Thymus (tissue), 14 donors: ENCODE measurements at places on chromosomes 2 and 18. TPM values are rescaled to one million over a fixed set of nuclear protein-coding genes. Genes with fewer than 3 reads are reported as not detected.
A peak's percentile ranks its signal among the peaks of the same experiment; 100 is the strongest.

The AKAIN1 gene
- polyA plus RNA-seq, result not detected

The AQP4 gene
- 0.27 TPM for polyA plus RNA-seq

The STON1 gene
- polyA plus RNA-seq, result 2.9 TPM

The LCLAT1 gene
- 5.0 TPM for polyA plus RNA-seq

The UNC80 gene
- polyA plus RNA-seq, result 0.62 TPM

The NEU4 gene
- 1.1 TPM for polyA plus RNA-seq

The PLCL1 gene
- 7.8 TPM for polyA plus RNA-seq

GRCh38 chr18:38651736-38652135, 1086.1 kb upstream of the CELF4 start:
- H3K36me3 ChIP-seq, result no peaks in the 10 kb centered on the region
- no peak overlapping the region for H3K27ac ChIP-seq
- no peaks in the 10 kb centered on the region for H3K27me3 ChIP-seq
- H3K4me1 ChIP-seq, result no peaks in the 10 kb centered on the region
- no peak overlapping the region for H3K4me3 ChIP-seq
- no peak for DNase-seq

DNA sequence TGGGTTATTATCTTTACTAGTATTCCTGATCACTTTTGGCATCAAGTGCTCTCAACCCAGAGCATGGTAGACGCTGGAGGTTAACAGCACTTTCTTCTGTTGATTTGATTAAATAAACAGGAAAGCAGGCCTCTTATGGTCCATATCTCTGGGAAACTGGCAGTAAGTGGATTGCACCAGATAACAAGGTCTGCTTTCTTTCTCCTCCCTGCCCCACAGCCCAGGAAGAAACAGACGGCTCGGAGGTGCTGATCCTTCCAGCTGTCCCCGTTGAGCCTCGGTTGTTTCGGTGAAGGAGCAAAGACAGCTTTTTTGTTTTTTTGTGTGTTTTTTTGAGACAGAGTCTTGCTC, 100.8 kb upstream of the KCTD1 start:
- no peak overlapping the region for H3K27ac ChIP-seq
- H3K4me3 ChIP-seq, result no peak overlapping the region
- H3K27me3 ChIP-seq, result peaks cover 5% of the 10 kb centered on the region
- H3K4me1 ChIP-seq, result no peaks in the 10 kb centered on the region
- H3K36me3 ChIP-seq, result no peaks in the 10 kb centered on the region
- DNase-seq, result no peak

DNA sequence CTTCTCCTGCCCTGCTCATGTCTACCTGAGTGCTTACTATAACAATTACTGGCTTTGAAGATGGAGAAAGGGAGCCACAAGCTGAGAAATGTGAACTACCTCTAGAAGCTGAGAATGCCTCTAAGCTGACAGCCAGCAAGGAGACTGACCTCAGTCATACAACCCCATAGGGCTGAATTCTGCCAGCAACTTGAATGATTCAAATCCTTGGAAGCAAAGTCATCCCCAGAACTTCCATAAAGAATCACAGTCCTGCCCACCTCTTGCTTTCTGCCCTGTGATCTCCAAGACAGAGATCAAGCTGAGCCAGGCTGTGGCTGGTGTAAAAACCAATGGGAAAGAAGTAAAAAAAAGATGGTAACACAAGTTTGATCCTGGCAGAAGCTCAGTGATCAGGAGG, 288.2 kb upstream of the SPHKAP start:
- no peak for DNase-seq
- no peak overlapping the region for H3K4me3 ChIP-seq
- no peak overlapping the region for H3K27ac ChIP-seq

- no peaks in the 10 kb centered on the region for H3K27me3 ChIP-seq
- no peak overlapping the region for H3K27ac ChIP-seq
- H3K36me3 ChIP-seq, result no peaks in the 10 kb centered on the region
- no peak for DNase-seq
- H3K4me1 ChIP-seq, result no peaks in the 10 kb centered on the region
Measured at GRCh38 chr18:47691611-47692010, 238.8 kb downstream of the SMAD2 start.

DNA sequence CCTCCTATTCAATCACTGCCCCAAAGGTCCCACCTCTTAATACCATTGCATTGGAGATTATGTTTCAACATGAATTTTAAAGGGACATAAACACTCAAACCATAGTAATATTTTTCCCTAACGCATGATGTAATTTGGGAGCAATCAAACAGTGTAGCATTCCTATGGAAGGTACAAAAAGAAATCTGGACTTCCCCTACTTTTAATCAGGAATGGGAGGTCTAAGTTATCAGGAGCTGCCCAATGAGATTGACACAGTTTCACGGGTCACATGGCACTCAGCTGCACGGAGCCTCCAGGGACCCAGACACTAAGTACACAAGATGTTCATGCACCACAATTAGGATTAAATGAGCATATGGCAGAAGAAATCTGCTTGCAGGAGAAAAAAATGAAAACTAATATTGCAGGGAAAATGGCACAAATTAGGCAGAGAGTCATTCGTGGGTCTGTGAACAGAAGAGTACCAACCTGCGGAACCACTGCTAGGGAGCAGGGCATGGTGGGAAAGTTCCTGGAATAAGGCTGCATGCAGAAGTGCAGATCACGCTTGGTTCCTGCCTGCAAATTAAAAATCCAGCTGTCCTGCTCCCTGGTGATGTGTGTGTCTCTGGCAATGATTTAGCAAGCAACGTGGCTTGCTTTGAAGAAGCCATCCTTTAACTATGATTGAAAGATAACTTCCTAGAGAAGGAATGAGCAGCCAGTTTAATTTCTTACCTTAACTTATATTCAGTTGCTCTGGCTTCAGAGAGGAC, 326.6 kb upstream of the ID2 start:
- H3K27ac ChIP-seq, result no peak overlapping the region
- no peak for DNase-seq
- no peaks in the 10 kb centered on the region for H3K4me1 ChIP-seq
- no peaks in the 10 kb centered on the region for H3K36me3 ChIP-seq
- H3K4me3 ChIP-seq, result no peak overlapping the region
- no peaks in the 10 kb centered on the region for H3K27me3 ChIP-seq

DNA sequence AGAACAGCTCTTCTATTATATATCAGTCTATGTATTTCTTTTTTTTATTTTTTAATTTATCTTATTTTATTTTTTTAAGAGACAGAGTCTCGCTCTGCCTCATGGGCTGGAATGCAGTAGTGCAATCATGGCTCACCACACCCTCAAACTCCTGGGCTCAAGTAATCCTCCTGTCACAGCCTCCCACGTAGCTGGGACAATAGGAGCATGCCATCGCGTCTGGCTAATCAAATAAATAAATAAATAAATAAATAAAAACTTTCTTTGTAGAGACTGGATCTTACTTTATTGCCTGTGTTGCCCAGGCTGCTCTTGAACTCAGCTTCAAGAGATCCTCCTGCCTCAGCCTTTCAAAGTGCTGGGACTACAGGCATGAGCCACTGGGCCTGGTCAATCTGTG, 117.0 kb downstream of the RBMS1 start:
- H3K4me1 ChIP-seq, result peaks cover 27% of the 10 kb centered on the region
- H3K27me3 ChIP-seq, result no peaks in the 10 kb centered on the region
- no peaks in the 10 kb centered on the region for H3K36me3 ChIP-seq
- no peak for DNase-seq

DNA sequence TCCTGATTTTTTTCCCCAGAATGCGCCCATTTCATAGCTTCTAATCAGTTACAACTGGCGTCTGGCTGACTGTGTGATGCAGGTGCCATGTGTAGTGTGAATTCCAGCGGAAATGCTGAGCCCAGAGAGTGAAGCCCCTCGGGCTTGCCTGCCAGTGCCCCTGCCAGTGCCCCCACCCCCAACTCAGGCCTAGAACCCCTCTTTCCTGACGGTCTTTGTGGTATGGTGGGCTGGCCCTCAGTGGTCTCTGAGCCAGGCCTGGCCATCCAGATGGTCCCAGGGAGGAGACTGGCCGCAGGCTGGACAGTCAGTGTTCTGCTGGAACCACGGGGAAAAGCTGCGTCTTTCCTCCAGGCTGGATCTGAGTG, 3.1 kb downstream of the RAMP1 start:
- H3K4me3 ChIP-seq, result no peak overlapping the region
- no peaks in the 10 kb centered on the region for H3K36me3 ChIP-seq
- H3K27ac ChIP-seq, result no peak overlapping the region
- no peaks in the 10 kb centered on the region for H3K4me1 ChIP-seq
- H3K27me3 ChIP-seq, result peaks cover 55% of the 10 kb centered on the region
- DNase-seq, result no peak

GRCh38 chr2:102736110-102736409, 25.8 kb upstream of the TMEM182 start:
- peak overlapping the region; percentile 85 for H3K4me3 ChIP-seq
- peaks cover 9% of the 10 kb centered on the region for H3K36me3 ChIP-seq
- H3K4me1 ChIP-seq, result peaks cover 12% of the 10 kb centered on the region

GRCh38 chr18:49563130-49563540, 1.3 kb downstream of the LIPG start:
- H3K4me1 ChIP-seq, result peaks cover 5% of the 10 kb centered on the region
- H3K4me3 ChIP-seq, result no peak overlapping the region
- no peak overlapping the region for H3K27ac ChIP-seq
- peaks cover 42% of the 10 kb centered on the region for H3K27me3 ChIP-seq

DNA sequence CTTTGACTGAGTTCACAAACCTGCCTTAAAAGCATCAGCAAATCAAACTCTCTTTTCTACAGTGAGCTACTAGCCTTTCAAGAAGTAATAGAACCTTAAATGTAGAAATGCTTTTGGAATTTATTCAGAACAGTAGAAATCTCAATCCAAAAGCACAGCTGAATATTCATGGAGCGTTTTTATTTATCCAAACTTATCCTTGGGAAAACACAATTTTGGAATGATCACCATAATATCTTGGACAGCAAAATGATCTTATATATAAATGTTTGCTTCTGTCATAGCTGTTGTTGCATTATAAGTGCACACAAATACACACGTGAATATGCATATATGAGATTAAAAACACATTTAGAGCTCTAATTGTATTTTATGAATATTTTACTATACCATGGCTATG, 747.3 kb upstream of the PIK3C3 start:
- no peaks in the 10 kb centered on the region for H3K36me3 ChIP-seq
- no peak overlapping the region for H3K27ac ChIP-seq
- H3K4me3 ChIP-seq, result no peak overlapping the region
- H3K4me1 ChIP-seq, result no peaks in the 10 kb centered on the region
- no peaks in the 10 kb centered on the region for H3K27me3 ChIP-seq

- H3K27ac ChIP-seq, result no peak overlapping the region
- no peaks in the 10 kb centered on the region for H3K36me3 ChIP-seq
- no peak overlapping the region for H3K4me3 ChIP-seq
Measured at GRCh38 chr2:109558076-109558882, 55.5 kb downstream of the SEPTIN10 start.

GRCh38 chr18:8373486-8373885, 235.8 kb upstream of the RAB12 start:
- no peak for DNase-seq
- H3K36me3 ChIP-seq, result peaks cover 11% of the 10 kb centered on the region
- H3K4me1 ChIP-seq, result no peaks in the 10 kb centered on the region
- H3K4me3 ChIP-seq, result no peak overlapping the region
- H3K27ac ChIP-seq, result no peak overlapping the region

- peaks cover 12% of the 10 kb centered on the region for H3K27me3 ChIP-seq
- H3K27ac ChIP-seq, result peak overlapping the region; percentile 23
- no peak for DNase-seq
Measured at GRCh38 chr2:216693414-216694080, 1.8 kb downstream of the IGFBP5 start.

- H3K4me1 ChIP-seq, result no peaks in the 10 kb centered on the region
- H3K36me3 ChIP-seq, result no peaks in the 10 kb centered on the region
- no peak for DNase-seq
- no peak overlapping the region for H3K27ac ChIP-seq
Measured at GRCh38 chr2:219471476-219472371, 27.0 kb upstream of the GMPPA start.

DNA sequence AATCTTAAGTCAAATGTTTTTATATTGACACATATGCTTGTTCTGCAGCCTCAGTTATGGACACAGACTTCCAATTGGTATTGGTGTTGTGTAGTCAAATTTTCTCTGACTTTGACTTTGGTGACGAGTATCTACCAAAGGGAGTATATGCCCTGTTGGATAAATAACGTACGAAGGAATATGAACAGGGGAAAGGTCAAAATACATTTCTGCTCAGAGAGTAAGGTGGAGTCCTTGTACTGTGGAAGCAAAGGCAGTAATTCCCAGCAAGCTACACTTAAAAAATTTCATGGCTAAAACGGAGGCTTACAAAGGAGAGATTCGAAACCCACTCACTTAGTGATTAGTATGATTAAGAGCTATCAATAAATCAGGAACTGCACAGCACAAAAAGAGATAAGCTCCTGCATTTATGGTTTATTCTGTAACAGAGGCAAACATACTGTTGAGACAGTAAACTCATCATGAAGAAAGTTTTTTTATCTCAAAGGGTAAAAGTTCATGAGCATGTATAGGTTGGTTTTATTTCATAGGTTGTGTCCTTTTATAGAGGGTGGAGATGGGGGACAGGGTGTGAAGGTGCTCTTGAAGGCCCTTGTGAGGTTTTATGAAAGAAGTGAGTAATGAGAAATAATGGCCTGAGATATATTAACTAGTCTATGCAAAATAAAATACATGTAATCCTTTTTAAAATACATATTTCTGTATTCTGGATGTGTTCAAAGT, 142.7 kb downstream of the CD226 start:
- H3K27ac ChIP-seq, result no peak overlapping the region
- H3K27me3 ChIP-seq, result no peaks in the 10 kb centered on the region
- no peak for DNase-seq
- no peak overlapping the region for H3K4me3 ChIP-seq

DNA sequence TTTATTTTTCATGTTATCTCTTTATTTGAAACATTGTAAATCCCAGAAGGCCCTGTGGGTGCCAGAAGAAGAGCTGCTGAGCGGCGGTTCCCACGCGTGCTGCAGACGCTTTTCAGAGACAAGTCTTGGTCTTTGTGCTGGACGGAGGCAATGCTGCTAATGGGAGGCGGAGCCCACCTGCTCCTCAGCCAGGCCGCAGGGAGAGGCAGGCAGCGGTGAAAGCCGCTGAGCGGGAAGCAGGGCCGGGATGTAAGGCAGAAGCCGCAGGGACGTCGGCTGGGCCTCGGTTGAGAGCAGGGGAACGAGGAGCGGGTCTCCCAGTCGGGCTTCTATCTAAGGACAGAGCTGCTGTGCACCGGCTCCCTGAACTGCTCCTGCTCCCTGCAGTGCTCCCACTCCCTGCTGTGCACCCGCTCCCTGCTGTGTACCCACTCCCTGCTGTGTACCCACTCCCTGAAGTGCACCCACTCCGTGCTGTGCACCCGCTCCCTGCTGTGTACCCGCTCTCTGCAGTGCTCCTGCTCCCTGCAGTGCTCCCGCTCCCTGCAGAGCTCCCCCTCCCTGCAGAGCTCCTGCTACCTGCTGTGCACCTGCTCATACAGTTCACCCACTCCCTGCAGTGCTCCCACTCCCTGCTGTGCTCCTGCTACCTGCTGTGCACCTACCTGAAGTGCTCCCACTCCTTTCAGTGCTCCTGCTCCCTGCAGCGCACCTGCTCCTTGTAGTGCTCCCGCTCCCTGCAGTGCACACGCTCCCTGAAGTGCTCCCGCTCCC, 16.4 kb downstream of the TMEM18 start:
- peaks cover 19% of the 10 kb centered on the region for H3K36me3 ChIP-seq
- peaks cover 2% of the 10 kb centered on the region for H3K27me3 ChIP-seq
- H3K4me3 ChIP-seq, result no peak overlapping the region
- no peaks in the 10 kb centered on the region for H3K4me1 ChIP-seq
- DNase-seq, result no peak

- H3K36me3 ChIP-seq, result no peaks in the 10 kb centered on the region
- no peak for DNase-seq
- H3K27ac ChIP-seq, result no peak overlapping the region
- H3K4me3 ChIP-seq, result no peak overlapping the region
- H3K27me3 ChIP-seq, result no peaks in the 10 kb centered on the region
- H3K4me1 ChIP-seq, result no peaks in the 10 kb centered on the region
Measured at GRCh38 chr2:173286153-173286809, 68.4 kb upstream of the CDCA7 start.

GRCh38 chr2:30481323-30481800, 34.3 kb downstream of the LCLAT1 start:
- no peak overlapping the region for H3K4me3 ChIP-seq
- DNase-seq, result no peak
- H3K4me1 ChIP-seq, result no peaks in the 10 kb centered on the region
- no peaks in the 10 kb centered on the region for H3K27me3 ChIP-seq
- H3K36me3 ChIP-seq, result no peaks in the 10 kb centered on the region
